ENCODE measurements at places on chromosomes 13 and 19.

GRCh38 chr19:49645592-49645991, 3.6 kb downstream of the SCAF1 start:
- DNase-seq: no peak

DNA sequence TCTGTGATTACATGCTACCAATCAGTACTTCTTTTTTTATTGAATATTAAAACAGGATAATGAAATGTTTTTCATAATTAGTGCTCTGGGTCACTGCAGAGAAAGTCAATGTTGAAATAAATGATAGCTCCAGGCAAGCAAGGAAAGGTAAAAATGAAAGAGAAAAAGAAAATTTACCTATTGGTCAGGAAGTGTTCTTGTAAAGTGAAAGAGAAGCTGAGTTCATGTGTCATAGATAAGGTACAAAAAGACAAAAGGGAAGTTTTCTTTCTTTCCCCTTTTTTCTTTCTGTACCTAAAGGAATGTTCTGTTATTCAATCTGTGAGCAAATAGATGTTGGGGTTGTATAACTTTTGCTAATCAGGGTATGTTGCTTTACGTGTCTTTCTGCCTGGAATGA, 197.0 kb downstream of the PCDH9 start:
- no peak for DNase-seq

GRCh38 chr19:3366753-3367627, 607 bp downstream of the NFIC start:
- DNase-seq: peak; percentile 54

- DNase-seq: no peak
Measured at GRCh38 chr19:1969176-1970002, 28.4 kb downstream of the CSNK1G2 start.

GRCh38 chr13:97254816-97255215, 32.7 kb downstream of the MBNL2 start:
- peak; percentile 62 for DNase-seq

DNA sequence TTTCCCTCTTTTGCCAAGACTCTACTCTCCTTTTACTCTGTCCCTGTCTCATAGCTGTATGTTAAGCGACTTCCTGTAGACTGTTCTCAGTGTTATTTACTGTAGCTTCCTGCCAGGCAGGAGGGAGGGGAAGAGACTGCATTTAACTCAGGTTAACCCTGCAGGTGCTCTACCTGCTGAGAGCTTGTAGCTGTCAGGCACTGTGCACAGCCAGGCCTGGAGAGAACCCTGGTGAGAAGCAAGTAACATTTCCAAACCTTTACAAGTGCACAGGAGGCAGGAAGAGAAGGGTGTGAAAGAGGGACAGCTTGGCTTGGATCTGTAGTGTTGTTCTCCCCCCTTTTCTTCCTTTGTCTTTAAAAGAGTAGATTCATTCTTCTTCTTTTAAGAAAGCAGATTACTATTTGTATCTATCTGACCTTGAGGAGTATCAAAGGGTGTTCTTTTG, 167.1 kb downstream of the LMO7 start:
- DNase-seq: no peak

- no peak for DNase-seq
Measured at GRCh38 chr13:24252136-24252535, 57.2 kb upstream of the C1QTNF9 start.

- no peak for DNase-seq
Measured at GRCh38 chr19:39196320-39196719, 444 bp upstream of the NCCRP1 start.

GRCh38 chr19:48248081-48248833, 7.5 kb downstream of the CARD8 start:
- DNase-seq: no peak

GRCh38 chr13:101499406-101499805, 46.9 kb downstream of the ITGBL1 start:
- DNase-seq: no peak

GRCh38 chr13:74388626-74389025, 254.4 kb upstream of the KLF12 start:
- DNase-seq: no peak

DNA sequence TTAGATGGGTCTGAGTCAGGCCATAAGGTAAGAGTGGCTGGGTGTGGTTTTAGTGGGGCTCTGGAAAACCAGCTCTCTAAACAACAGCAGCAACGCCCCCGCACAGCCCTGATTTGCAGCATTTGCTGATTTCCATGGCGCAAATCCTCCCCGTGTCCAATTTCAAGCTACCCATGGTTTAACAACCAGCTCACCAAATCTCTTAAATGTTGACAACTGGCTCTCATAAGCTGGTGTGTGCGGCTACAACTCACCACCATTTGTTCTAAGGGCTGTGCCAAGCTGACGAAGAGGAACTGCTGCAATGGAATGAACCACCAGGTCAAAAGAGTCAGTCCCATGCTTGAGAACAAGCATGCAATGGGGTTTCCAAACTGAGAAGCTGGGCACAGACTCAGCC, 22.9 kb downstream of the PARP4 start:
- DNase-seq: no peak

DNA sequence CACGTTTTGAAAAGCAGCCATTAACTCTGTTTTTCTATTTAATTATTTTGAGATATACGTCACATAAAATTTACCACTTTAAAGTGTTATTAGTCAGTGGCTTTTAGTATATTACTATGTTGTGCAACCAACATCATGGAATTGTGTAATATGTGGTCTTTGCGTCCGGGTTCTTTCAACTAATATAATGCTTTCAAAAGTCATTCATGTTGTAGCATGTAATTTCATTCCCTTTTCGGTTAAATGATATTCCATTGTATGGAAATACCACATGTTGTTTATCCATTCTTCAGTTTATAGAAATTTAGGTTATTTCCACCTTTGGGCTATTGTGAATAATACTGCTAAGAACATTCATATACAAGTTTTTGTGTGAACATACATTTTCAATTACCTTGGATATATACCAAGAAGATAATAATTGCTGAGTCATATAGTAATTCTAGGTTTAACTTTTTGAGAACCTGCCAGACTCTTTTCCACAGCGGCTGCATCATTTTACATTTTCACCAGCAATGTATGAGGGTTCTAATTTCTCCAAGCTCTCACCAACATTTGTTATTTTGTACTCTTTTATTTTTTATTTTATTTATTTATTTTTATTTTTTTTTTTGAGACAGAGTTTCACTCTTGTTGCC, 28.1 kb upstream of the CLDN10 start:
- peak; percentile 11 for DNase-seq

Measured in fibroblast of skin of abdomen (primary cell).